ENCODE measurements at places on chromosomes 7 and 10. TPM values are rescaled to one million over a fixed set of nuclear protein-coding genes. Genes with fewer than 3 reads are reported as not detected.
A peak's percentile ranks its signal among the peaks of the same experiment; 100 is the strongest.

Gene OPN1SW
- not detected for polyA plus RNA-seq

Gene GBX1
- not detected for polyA plus RNA-seq

Gene PHYHIPL
- polyA plus RNA-seq, result not detected

GRCh38 chr10:89085153-89085552, 94.6 kb downstream of the FAS start:
- peak; percentile 68 for DNase-seq

- DNase-seq, result no peak
These were observed 310.2 kb downstream of the TNS3 start for GRCh38 chr7:47271749-47272148.

GRCh38 chr10:133091316-133091715, 3.6 kb downstream of the ADGRA1 start:
- DNase-seq, result no peak

DNA sequence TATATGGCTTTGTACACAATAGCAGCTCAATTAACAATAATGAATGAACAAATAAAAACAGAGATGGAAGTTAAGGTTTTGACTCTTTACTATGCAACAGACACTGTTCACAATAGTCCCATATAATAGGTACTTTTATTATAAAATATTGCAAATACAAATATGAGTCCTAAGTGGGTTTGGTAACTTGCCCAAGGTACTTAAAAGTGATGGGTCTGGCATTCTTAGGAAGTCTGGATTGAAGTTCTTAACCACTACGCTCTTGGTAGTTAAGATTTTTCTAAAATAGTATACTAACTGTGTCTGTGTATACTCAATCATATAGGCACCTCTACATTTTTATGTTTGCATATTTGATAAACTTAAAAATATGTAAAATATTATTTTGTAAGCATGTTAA, 55.5 kb downstream of the HGF start:
- no peak for DNase-seq

DNA sequence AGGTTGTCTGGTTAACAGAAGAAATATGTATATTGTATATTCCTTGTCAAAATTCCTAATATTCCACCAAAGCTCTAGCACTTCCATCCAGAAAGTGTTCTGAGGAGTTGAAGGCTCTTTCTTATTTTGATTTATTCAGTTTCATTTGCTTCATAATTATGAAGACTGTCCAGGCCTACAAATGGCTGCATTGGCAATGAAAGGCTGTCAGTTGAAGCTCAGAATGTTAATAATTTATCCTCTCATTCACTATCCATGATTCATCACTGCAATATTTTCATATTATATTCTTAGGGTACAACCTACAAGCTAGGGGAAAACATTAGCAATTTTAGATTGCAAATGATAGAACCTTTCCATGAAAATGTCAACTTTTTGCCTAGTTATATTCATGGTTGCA, 57.3 kb downstream of the ARID5B start:
- no peak for DNase-seq

DNA sequence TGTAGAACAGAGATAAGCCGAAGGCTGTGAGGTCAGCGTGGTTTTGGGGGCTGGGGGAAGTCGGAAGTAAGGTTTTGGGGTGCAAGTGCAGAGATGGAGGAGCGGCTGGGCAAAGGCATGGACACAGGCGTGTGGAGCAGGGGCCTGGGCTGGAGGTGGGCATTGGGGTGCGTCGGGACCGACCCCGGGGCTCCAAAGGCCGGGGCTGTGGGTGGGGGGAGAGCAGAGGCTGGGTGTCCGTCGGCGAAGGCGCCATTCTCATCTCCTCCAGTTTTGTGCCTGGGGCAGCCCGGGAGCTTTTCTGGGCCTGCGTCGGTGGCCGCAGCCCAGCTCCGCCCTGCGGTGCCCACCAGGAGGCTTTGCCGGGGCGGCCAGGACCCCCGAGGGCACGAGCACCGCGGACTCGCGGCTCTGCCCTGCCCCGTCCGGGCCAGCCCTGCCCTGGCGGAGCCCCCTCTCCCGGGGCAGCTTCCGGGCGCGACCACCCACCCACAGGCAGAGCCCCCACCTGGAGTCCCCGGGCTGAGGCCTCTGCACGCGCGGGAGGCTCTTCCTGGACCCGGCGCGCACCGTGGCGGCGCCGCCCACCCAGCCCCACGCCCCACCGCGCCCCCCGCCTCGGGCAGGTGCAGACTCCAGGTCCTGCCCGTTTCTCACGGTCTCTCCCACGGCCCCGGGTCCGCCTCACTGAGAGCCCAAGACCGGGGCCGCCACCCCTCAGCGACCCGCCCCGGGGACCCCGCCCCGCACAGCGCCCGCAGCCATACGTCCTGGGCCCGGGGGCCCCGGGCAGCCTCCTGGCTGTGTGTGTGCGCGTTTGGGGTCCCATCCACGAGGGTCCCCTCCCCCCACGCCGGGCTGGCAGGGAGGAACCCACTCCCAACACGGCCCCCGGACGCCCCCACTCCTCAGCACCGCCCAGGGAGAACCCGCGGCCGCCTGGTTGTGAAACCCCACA, 7.7 kb upstream of the SCART1 start:
- no peak for DNase-seq

Gene UNCX
- not detected for polyA plus RNA-seq

DNA sequence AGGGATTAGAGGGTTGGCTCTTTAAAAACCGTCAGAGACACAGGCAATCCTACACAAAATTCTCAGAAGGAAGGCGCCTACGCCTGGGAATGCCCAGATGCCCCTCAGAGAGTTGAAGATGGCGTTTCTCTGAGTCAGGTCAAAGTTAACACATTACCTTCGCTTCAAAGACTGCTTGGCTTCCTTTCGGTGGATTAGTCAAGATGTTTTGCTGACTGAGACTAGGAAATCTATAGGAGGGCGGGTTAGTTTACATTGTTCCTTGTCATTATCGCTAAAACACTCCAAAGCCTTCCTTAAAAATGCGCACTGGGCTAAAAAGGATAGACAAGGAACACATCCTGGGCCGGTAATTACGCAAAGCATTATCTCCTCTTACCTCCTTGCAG, 995 bp upstream of the CFTR start:
- no peak for DNase-seq

DNA sequence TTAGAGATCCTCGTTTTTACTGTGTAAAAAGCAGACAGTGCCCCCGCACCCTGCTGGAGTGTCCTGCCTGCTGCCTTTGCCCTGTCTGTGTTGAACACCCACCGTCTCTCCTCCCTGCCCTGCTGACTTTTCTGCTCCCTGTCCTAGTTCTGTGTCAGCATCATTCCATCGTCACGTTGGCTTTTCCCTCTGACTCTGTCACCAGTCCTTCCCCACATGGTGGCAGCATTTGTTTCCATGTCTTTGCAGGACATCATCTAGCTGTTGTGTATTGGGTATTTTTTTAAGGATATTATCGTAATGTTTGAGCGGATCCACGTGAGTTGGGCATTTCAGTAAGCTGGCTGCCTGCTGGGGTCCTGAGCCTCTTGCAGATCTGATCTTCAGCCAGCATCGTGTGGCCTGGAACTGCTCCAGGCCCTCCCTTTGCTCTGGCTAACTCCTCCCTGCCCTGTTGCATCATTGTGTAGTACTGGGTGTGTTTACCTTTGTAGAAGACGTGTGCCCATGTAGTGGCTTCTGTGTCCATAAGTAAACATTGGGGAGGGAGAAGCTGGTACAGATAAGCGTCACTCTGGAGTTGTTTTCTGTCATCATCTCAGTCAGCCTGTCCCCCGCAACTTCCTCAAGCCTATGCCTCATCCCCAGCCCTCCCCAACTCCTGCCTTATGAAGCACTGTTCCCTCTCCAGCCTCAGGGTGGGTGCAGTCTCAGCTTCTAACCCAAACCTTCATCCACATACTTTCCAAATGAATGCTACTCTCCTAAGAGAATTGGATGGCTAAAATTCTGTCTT, 44.3 kb downstream of the TRRAP start:
- no peak for DNase-seq

- no peak for DNase-seq
These were observed 120.6 kb downstream of the PRPF18 start for GRCh38 chr10:13707156-13707881.

GRCh38 chr7:96985992-96986391, 19.4 kb upstream of the DLX6 start:
- no peak for DNase-seq

GRCh38 chr10:24343686-24344085, 134.7 kb downstream of the KIAA1217 start:
- DNase-seq, result no peak

GRCh38 chr10:58747687-58748086, 235.0 kb downstream of the BICC1 start:
- DNase-seq, result no peak

GRCh38 chr7:78169992-78170391, 371.4 kb downstream of the PHTF2 start:
- DNase-seq, result no peak

- no peak for DNase-seq
These were observed 3.5 kb upstream of the ARL4A start for GRCh38 chr7:12683678-12684585.
